ENCODE measurements at places on chromosomes 6 and 20.
A peak's percentile ranks its signal among the peaks of the same experiment; 100 is the strongest.

DNA sequence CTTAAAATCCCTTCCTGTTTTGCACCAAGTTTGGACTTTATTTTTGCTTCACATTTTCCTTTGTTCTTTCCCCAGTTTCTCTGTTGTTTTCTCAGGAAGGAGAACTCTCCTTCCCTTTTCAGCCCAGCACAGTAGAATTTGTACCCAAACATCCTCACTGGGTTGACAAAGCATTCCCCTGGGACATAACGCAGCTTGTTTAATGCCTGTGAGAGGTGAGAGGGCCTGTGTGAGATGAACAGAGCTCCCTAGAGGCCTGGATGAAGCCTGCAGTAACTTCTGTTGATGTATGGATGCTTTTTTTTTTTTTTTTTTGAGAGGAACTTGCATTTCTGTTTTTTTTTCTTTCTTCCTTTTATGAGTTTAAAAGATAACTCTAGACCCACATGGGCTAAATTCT, 104.9 kb upstream of the SLC22A23 start:
- no peak overlapping the region for H3K27ac ChIP-seq
- no peak for DNase-seq
- no peaks in the 10 kb centered on the region for H3K4me1 ChIP-seq
- H3K27me3 ChIP-seq = no peaks in the 10 kb centered on the region
- H3K36me3 ChIP-seq = no peaks in the 10 kb centered on the region

DNA sequence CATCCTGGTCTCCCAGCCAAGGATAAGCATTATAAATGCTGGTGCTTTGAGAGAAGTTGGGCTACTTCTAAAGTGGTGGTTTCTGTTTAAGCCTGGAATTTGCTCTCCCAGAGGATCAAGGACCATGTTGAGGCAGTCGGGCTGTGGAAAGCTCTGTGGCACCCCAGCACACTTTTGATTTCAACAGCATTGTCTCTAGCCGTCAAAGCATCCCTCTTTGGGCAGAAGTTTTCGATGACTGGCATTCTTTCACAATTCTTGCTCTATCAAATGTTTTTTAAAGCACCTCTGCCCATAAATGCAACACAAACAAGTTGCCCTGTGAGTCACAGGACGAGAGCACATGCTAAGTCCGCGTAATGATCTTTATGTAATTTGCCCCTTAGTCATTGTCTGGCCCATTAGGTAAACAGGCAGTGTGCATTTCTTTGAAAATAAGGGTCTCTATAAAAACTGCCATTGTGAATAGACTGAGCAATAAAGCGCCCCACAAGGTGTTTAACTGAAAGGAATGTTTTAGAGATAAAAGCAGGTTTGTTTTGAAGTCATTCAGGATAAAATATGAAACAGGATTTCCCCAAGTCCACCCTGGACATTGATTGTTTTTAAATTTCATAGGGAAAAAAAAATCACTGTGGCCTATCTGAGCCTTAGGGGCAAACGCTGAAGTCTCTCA, 44.7 kb upstream of the FOXQ1 start:
- H3K27me3 ChIP-seq = peaks cover 5% of the 10 kb centered on the region
- no peak for DNase-seq
- no peaks in the 10 kb centered on the region for H3K4me1 ChIP-seq
- H3K27ac ChIP-seq = no peak overlapping the region

GRCh38 chr6:29680904-29681303, at the start of gene ZFP57:
Gene ZFP57 (minus strand): TSS chr6:29681152. CDS start chr6:29677003, 4,149 bp downstream.
- H3K27me3 ChIP-seq = no peaks in the 10 kb centered on the region
- H3K4me3 ChIP-seq = no peak within 1 kb of the TSS
- DNase-seq = no peak
- no peaks in the 10 kb centered on the region for H3K4me1 ChIP-seq
- H3K36me3 ChIP-seq = no peaks in the 10 kb centered on the region

- no peak overlapping the region for H3K4me3 ChIP-seq
- no peak for DNase-seq
- no peaks in the 10 kb centered on the region for H3K27me3 ChIP-seq
- H3K4me1 ChIP-seq = no peaks in the 10 kb centered on the region
- H3K36me3 ChIP-seq = no peaks in the 10 kb centered on the region
- H3K27ac ChIP-seq = no peak overlapping the region
Measured at GRCh38 chr6:55281215-55281614, 46.1 kb upstream of the GFRAL start.

GRCh38 chr6:105794239-105794638, 291.9 kb upstream of the PRDM1 start:
- peak; percentile 82 for DNase-seq
- no peak overlapping the region for H3K4me3 ChIP-seq
- H3K27me3 ChIP-seq = no peaks in the 10 kb centered on the region
- no peaks in the 10 kb centered on the region for H3K4me1 ChIP-seq
- H3K27ac ChIP-seq = no peak overlapping the region
- no peaks in the 10 kb centered on the region for H3K36me3 ChIP-seq

DNA sequence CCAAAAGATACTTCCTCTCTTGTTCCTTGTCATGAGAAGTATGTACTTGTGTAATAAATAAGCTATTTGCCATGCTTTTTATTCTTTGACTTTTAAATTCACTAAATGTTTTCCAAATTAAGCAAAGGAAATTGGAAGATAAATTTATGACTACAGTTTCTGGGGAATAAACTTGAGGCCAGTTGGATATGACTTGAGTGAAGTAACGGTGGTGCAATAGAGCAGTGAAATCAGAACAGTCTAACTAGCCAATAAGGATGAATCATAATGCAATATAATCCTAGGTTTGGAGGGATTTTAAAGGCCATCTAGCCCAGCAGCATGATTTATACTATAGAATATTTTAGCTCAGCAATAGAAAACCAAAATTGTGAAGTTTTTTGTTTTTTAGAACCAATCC, 183.8 kb upstream of the TCF21 start:
- H3K27me3 ChIP-seq = no peaks in the 10 kb centered on the region
- H3K27ac ChIP-seq = peak overlapping the region; percentile 38
- H3K4me3 ChIP-seq = no peak overlapping the region
- DNase-seq = no peak
- no peaks in the 10 kb centered on the region for H3K4me1 ChIP-seq

GRCh38 chr6:106519460-106520394, 109.6 kb downstream of the RTN4IP1 start:
- no peaks in the 10 kb centered on the region for H3K36me3 ChIP-seq
- no peaks in the 10 kb centered on the region for H3K27me3 ChIP-seq
- no peak overlapping the region for H3K27ac ChIP-seq
- H3K4me3 ChIP-seq = no peak overlapping the region

GRCh38 chr6:130034378-130035146, 16.2 kb downstream of the L3MBTL3 start:
- H3K27ac ChIP-seq = no peak overlapping the region
- H3K27me3 ChIP-seq = no peaks in the 10 kb centered on the region
- H3K4me3 ChIP-seq = no peak overlapping the region

DNA sequence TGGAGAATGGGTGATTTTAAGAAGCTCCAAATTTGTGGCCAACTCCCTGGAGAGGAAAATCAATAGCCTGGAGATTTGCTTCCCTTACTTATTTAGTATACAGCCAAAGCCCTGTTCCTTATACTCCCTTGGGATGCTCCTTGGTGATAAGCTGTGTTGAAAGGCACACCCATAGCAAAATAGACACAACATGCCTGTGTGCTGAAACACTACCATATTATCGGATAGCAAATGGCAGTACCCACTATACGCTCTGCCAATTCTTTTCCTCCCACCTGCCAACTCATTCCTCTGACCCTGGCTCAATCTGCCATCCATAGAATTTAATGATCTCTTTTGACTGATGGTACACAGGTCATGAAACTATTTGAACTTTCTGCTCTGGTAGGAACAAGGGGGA, 98.2 kb downstream of the CLIC5 start:
- no peaks in the 10 kb centered on the region for H3K4me1 ChIP-seq
- H3K36me3 ChIP-seq = no peaks in the 10 kb centered on the region
- no peak for DNase-seq
- no peaks in the 10 kb centered on the region for H3K27me3 ChIP-seq
- no peak overlapping the region for H3K27ac ChIP-seq

- H3K4me1 ChIP-seq = no peaks in the 10 kb centered on the region
- H3K36me3 ChIP-seq = no peaks in the 10 kb centered on the region
- no peak overlapping the region for H3K4me3 ChIP-seq
- H3K27me3 ChIP-seq = no peaks in the 10 kb centered on the region
Measured at GRCh38 chr6:146200176-146200575, 171.3 kb downstream of the GRM1 start.

- H3K27ac ChIP-seq = no peak overlapping the region
- no peaks in the 10 kb centered on the region for H3K4me1 ChIP-seq
- H3K27me3 ChIP-seq = no peaks in the 10 kb centered on the region
Measured at GRCh38 chr6:117829594-117830319, 77.3 kb upstream of the SLC35F1 start.

DNA sequence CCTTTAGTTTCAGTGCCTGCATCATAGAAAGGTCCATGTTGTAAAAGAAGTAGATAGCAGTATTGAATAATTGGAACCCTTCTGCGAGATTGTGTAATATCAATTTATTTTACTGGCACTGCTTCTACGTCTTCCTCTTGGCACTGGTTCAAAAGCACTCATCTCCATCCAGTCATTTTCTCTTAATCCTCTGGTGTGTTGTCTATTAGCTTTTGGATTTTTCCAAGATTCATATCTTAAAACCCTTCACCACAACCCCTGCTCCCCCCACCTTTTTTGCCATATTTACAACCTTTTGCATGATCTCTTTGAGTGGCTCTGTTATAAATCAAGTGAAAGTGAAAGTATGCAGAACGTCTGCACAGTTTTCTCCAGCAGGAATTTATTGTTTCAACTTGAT, 76.6 kb upstream of the HSF2 start:
- H3K4me3 ChIP-seq = peak overlapping the region; percentile 22
- H3K4me1 ChIP-seq = peaks cover 6% of the 10 kb centered on the region
- H3K27ac ChIP-seq = no peak overlapping the region
- no peaks in the 10 kb centered on the region for H3K27me3 ChIP-seq

- H3K4me3 ChIP-seq = no peak overlapping the region
- no peaks in the 10 kb centered on the region for H3K36me3 ChIP-seq
- DNase-seq = no peak
Measured at GRCh38 chr6:29465801-29466200, 8.8 kb downstream of the OR2H1 start.

DNA sequence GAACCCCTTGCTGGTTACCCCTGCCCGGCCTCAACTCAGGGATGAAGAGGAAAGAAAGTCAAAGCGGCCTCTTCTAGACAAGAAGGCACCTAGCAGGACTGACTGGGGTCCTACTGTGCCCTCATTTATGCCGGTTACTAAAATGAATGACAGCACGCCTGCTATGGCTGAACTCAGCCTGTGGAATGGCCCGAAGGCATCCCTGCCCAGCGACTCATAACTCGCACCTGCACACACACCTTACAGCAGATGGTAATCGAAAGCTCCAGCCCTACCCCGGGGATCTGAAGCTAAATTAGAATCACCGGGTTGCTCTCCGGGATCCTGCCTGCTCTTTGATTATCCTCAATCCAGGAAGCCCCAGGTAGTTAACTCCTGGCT, 747 bp upstream of the TXNDC5 start:
- peak overlapping the region; percentile 85 for H3K27ac ChIP-seq
- peaks cover 15% of the 10 kb centered on the region for H3K4me1 ChIP-seq
- H3K27me3 ChIP-seq = no peaks in the 10 kb centered on the region
- H3K4me3 ChIP-seq = peak overlapping the region; percentile 98
- no peak for DNase-seq
- no peaks in the 10 kb centered on the region for H3K36me3 ChIP-seq

DNA sequence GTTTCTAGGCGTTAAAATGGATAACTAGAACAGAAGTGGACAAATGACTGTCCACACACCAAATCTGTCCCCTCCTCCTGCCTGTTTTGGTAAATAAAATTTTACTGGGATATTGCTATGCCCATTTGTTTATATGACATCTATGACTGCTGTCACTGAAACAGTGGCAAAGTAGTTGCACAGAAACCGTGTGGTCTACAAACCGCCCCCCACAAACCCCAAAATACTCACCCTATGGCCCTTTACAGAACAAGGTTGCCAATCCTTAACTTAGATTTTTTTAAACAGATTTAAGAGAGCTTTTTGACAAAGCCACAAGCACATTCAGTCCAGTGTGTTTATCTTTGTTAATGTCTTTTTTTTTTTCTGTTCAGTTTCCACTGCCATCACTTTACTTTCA, 137.8 kb downstream of the MTFR2 start:
- no peak for DNase-seq
- no peaks in the 10 kb centered on the region for H3K4me1 ChIP-seq
- H3K27me3 ChIP-seq = peaks cover 7% of the 10 kb centered on the region
- H3K36me3 ChIP-seq = no peaks in the 10 kb centered on the region
- H3K4me3 ChIP-seq = no peak overlapping the region

- no peak overlapping the region for H3K4me3 ChIP-seq
- no peak for DNase-seq
- H3K27me3 ChIP-seq = no peaks in the 10 kb centered on the region
- no peaks in the 10 kb centered on the region for H3K4me1 ChIP-seq
Measured at GRCh38 chr6:210104-210456, 82.2 kb upstream of the DUSP22 start.

DNA sequence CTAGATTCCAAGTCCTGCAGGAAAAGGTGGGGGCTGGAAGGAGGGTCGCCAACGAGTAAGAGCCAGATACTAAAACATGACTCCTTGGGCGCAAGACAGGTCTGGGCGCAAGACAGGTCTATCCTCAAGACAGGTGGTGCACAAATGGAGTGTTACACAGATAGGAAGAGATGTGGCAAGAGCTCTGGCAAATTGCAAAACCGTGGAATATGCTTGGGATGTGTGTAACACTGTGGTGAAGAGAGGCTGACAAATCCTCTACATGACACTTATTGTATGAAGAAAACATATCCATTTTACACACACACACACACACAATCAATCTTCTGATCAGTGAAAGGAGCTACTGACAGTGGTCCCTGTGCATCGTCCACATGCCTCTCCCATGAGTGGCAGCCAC, 77.6 kb downstream of the TBC1D7 start:
- no peak overlapping the region for H3K4me3 ChIP-seq
- H3K27ac ChIP-seq = no peak overlapping the region
- no peak for DNase-seq
- no peaks in the 10 kb centered on the region for H3K4me1 ChIP-seq

- H3K27ac ChIP-seq = no peak overlapping the region
- no peak for DNase-seq
- H3K4me3 ChIP-seq = no peak overlapping the region
- no peaks in the 10 kb centered on the region for H3K36me3 ChIP-seq
- H3K27me3 ChIP-seq = no peaks in the 10 kb centered on the region
Measured at GRCh38 chr6:153167061-153167891, 36.2 kb upstream of the RGS17 start.

- no peaks in the 10 kb centered on the region for H3K27me3 ChIP-seq
- no peak for DNase-seq
- no peak overlapping the region for H3K27ac ChIP-seq
- no peak overlapping the region for H3K4me3 ChIP-seq
- no peaks in the 10 kb centered on the region for H3K4me1 ChIP-seq
Measured at GRCh38 chr20:51928931-51929330, 126.6 kb upstream of the SALL4 start.

- H3K4me3 ChIP-seq = no peak overlapping the region
- no peaks in the 10 kb centered on the region for H3K36me3 ChIP-seq
- H3K27ac ChIP-seq = no peak overlapping the region
Measured at GRCh38 chr6:44001318-44002066, 125.8 kb downstream of the MRPL14 start.

DNA sequence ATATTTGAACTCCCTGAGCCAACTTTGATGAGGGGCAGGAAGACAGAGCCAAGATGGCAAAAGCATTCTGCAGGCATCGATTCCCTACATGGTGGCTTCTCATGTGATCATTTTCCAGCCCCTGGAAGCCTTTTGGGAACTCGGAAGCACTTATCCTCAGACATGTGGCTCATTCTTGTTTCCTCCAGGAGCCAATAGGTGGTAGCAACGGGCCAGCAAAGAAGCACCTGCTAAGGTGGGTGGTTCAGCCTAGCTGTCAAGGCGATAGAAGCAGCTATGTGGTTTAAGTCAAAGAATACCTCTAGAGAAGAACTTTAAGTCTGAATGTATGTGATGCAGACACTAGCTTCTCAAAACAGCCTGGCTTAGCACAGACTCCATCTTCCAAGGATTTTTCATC, 64.9 kb upstream of the PAX1 start:
- no peaks in the 10 kb centered on the region for H3K4me1 ChIP-seq
- no peak overlapping the region for H3K4me3 ChIP-seq
- no peaks in the 10 kb centered on the region for H3K27me3 ChIP-seq
- no peak overlapping the region for H3K27ac ChIP-seq
- no peak for DNase-seq
- H3K36me3 ChIP-seq = no peaks in the 10 kb centered on the region
